ENCODE measurements at places on chromosomes 6 and 20. TPM values are rescaled to one million over a fixed set of nuclear protein-coding genes. Genes with fewer than 3 reads are reported as not detected.
A peak's percentile ranks its signal among the peaks of the same experiment; 100 is the strongest.

KIF16B gene
- total RNA-seq = 17.7 TPM

DNA sequence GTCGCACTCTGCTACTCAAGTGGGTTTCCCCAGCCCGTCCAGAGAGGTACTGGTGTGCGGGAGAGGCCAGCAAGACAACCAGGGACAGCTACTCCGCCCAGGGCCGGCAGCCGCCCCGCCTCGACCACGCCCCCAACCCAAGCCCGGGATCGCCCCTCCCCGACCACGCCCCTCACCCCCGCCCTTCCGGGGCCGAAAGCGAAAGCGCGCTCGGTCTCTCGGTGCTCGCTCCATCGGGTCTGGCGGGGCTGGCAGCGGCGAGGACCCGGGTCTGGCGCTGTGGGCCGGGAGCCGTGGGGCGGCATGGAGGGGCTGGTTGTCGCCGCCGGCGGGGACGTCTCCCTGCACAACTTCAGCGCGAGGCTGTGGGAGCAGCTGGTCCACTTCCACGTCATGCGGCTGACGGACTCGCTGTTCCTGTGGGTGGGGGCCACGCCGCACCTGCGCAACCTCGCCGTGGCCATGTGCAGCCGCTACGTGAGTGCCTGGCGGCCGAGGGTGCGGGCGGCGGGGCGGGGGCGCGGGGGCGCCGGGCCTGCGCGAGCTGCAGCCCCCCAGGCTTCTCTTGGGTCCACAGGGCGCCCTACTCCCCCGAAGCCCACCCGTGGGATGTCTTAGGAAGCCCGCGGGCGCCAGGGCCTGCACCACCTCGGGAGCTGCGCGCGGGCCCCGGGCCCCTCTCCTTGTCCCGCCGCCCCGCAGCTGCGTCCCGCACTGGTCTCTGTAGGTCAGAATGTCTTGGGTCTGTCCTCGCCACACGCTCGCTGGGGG, at the start of gene PSMG4:
Gene PSMG4, plus strand, starts transcription at position 228 of the 771 bp plus-strand sequence. Its CDS starts 76 bp downstream, at position 304.
- peak within 1 kb of the TSS; percentile 99 for H3K4me3 ChIP-seq
- H3K4me1 ChIP-seq = no peaks in the 10 kb centered on the region
- H3K27me3 ChIP-seq = no peaks in the 10 kb centered on the region

DNA sequence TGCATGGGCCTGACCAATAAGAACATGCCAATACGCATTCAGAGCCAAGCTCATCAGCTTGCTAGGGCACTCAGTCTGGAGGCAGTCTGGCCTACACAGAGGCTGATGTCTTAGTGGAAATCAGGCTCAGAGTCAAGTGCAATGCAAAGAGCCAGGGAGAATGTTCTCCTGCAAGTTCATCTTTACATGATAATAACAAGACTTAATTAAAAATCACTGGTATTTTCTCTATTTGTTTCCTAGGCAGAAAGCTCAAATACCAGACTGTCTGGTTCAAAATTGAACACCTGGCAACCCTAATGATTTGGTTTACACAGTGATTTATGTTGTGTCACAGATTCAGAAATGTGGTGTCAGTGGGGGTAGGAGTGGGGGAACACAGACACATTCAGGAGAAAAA, 689.3 kb upstream of the FLRT3 start:
- H3K36me3 ChIP-seq = no peaks in the 10 kb centered on the region
- H3K27me3 ChIP-seq = no peaks in the 10 kb centered on the region
- no peak overlapping the region for H3K27ac ChIP-seq

KCNQ5 gene
- not detected for total RNA-seq

DNA sequence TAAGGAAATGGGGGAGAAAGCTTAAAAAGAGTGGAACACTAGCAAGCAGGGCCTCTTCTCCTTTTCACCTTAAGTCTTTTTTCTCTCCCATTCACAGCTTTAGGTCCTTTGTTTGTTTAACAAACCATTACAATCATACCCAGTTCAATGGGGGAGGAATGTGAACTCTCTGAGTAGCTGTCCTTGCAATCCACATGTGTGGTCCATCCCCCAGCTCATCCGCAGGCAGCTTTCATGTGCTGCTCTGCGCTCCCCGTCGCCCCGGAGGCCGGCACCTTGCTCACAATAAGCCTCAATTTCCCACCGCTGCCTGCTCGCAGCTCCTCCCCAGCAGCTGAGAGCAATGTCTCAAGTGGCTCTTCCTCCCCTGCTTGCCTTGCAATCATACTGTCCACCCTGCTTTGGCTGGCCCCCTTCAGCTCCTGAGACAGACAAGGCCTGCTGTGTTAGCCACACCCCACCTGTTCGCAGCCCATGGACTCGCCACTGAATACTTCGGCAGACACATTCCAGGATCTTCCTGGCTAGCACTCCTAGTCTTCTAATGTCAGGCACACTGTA, 49.1 kb downstream of the PLAGL1 start:
- H3K36me3 ChIP-seq = no peaks in the 10 kb centered on the region
- no peak overlapping the region for H3K27ac ChIP-seq
- no peaks in the 10 kb centered on the region for H3K4me1 ChIP-seq
- no peak overlapping the region for H3K4me3 ChIP-seq
- no peaks in the 10 kb centered on the region for H3K27me3 ChIP-seq

- no peaks in the 10 kb centered on the region for H3K27me3 ChIP-seq
- no peak overlapping the region for H3K4me3 ChIP-seq
- H3K27ac ChIP-seq = no peak overlapping the region
- H3K36me3 ChIP-seq = no peaks in the 10 kb centered on the region
These were observed 184.3 kb downstream of the TAF4 start for GRCh38 chr20:61881416-61881815.

GRCh38 chr6:26332074-26332387, 33.0 kb upstream of the BTN3A2 start:
- no peak overlapping the region for H3K4me3 ChIP-seq
- H3K27ac ChIP-seq = no peak overlapping the region
- H3K36me3 ChIP-seq = no peaks in the 10 kb centered on the region
- peaks cover 17% of the 10 kb centered on the region for H3K27me3 ChIP-seq
- no peaks in the 10 kb centered on the region for H3K4me1 ChIP-seq

DNA sequence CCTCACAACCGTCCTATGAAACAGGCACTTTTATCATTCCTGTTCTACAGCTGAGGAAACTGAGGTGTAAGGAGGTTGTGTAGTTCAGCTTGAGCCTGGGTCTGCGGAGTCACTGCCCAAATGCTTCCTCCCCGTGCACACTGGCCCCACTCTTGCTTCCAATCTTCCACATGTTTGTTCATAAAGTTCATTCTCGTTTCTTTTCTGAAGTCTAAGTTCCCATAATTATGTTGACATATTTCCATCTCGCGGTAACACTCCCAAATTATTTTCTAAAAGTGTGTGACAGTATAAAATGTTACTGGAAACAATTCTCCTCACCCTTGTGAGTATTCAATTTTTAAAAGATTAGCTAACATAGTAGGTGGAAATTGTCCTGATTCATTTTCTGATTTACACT, 106.9 kb downstream of the SLC22A3 start:
- H3K4me1 ChIP-seq = no peaks in the 10 kb centered on the region
- no peaks in the 10 kb centered on the region for H3K36me3 ChIP-seq
- no peaks in the 10 kb centered on the region for H3K27me3 ChIP-seq
- no peak overlapping the region for H3K4me3 ChIP-seq
- peak overlapping the region; percentile 76 for H3K27ac ChIP-seq
- DNase-seq = no peak

DNA sequence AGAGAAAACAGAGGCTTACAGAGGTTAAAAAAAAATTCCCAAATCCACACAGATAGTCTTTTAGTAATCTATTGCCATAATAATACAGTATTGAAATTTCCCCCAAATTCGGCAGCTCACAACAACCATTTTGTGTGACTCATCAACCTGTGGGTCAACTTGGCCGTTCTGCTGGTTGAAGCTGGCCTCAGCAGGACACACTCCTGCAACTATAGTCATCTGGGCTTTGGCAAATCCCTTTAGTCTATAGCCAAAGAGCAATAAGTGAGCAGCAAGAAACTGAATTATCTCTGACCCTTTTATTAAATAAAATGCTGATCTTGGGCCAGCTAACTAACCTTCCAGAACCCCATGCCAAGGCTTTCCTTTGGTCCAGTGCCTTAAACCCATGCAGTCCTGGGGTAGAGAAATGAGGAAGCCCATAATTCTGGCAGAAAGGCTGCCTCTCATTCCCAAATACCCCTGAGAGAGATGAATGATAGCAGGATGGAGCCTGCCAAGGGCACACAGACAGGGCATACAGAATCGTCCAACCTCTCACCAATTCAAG, 17.2 kb upstream of the SNAP25 start:
- H3K4me1 ChIP-seq = no peaks in the 10 kb centered on the region
- H3K36me3 ChIP-seq = no peaks in the 10 kb centered on the region
- DNase-seq = no peak
- H3K4me3 ChIP-seq = no peak overlapping the region

- H3K4me1 ChIP-seq = no peaks in the 10 kb centered on the region
- H3K27me3 ChIP-seq = no peaks in the 10 kb centered on the region
- no peak for DNase-seq
- H3K36me3 ChIP-seq = no peaks in the 10 kb centered on the region
- H3K4me3 ChIP-seq = no peak overlapping the region
These were observed 3.9 kb downstream of the RAB44 start for GRCh38 chr6:36701401-36701991.

DAAM2 gene
- total RNA-seq = 37.6 TPM

ARFGEF3 gene
- total RNA-seq = 1.8 TPM

DNA sequence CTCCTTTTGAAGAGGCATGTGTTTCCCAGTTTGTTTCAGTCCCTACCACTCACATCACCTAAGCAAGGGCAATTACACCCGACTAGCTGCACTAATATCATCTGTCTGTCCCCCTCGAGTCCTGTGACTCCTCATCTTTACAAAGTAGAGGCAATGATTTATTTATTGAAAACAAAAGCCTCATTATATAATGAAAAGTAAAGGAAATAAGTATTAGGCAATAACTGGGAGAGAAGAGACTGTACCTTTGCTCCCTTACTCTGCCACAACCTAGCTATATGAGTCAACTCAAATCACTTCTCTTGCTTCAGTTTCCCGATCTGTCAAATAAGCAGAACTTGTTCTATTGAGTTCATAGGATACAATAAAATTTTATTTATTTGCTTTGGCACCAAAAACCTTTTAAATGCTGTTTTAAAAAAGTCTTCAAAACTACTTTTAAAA, 38.9 kb downstream of the CSNK2A1 start:
- H3K27ac ChIP-seq = no peak overlapping the region
- H3K4me1 ChIP-seq = no peaks in the 10 kb centered on the region
- DNase-seq = no peak
- H3K36me3 ChIP-seq = no peaks in the 10 kb centered on the region
- no peaks in the 10 kb centered on the region for H3K27me3 ChIP-seq
- H3K4me3 ChIP-seq = no peak overlapping the region

GRCh38 chr6:142942805-142943227, 2.2 kb downstream of the HIVEP2 start:
- no peaks in the 10 kb centered on the region for H3K27me3 ChIP-seq
- peak overlapping the region; percentile 100 for H3K27ac ChIP-seq
- no peaks in the 10 kb centered on the region for H3K4me1 ChIP-seq
- no peak overlapping the region for H3K4me3 ChIP-seq
- no peak for DNase-seq
- H3K36me3 ChIP-seq = no peaks in the 10 kb centered on the region

GRCh38 chr20:2475850-2476741, 5.5 kb upstream of the SNRPB start:
- no peak for DNase-seq
- no peaks in the 10 kb centered on the region for H3K4me1 ChIP-seq
- no peak overlapping the region for H3K4me3 ChIP-seq
- no peaks in the 10 kb centered on the region for H3K27me3 ChIP-seq

DNA sequence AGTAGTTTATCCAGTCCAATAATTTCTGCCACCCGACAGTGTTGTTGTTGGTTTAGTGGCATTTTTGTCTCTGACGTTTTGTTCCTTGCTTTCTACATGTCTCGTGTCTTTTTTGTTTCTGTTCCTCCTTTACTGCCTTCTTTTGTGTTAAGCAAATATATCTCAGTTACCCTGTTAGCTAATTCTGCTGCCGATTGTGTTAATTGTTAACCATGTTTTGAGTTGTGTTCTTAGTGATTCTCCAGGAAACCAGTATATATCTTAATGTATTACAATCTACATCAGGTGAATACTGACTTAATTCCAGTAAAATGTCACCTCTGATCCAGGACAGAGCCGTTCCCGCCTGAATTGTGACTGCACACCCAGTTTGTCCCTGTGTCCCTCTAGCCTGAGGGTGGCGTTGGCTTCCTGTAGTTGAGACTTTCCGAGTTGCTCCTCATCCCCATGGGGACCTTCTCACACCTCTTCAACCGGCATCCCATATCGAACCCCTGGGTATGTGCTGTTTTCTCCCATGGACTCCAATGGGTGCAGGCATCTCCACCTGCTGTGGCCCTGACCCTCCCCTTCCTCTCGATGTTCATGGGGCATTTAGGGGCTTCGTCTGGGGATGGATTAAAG, 35.8 kb upstream of the BHLHE23 start:
- no peaks in the 10 kb centered on the region for H3K36me3 ChIP-seq
- H3K27ac ChIP-seq = no peak overlapping the region
- DNase-seq = no peak
- no peak overlapping the region for H3K4me3 ChIP-seq
- H3K27me3 ChIP-seq = peaks cover 10% of the 10 kb centered on the region

GRCh38 chr20:35447082-35447789, 8.2 kb upstream of the CEP250 start:
- H3K27ac ChIP-seq = no peak overlapping the region
- peak; percentile 79 for DNase-seq
- no peaks in the 10 kb centered on the region for H3K36me3 ChIP-seq
- H3K4me1 ChIP-seq = no peaks in the 10 kb centered on the region
- H3K27me3 ChIP-seq = no peaks in the 10 kb centered on the region

- H3K4me3 ChIP-seq = peak overlapping the region; percentile 73
- no peaks in the 10 kb centered on the region for H3K36me3 ChIP-seq
- no peak for DNase-seq
- peak overlapping the region; percentile 100 for H3K27ac ChIP-seq
- H3K4me1 ChIP-seq = no peaks in the 10 kb centered on the region
- no peaks in the 10 kb centered on the region for H3K27me3 ChIP-seq
These were observed 603 bp upstream of the RAB23 start for GRCh38 chr6:57222743-57223077.

DNA sequence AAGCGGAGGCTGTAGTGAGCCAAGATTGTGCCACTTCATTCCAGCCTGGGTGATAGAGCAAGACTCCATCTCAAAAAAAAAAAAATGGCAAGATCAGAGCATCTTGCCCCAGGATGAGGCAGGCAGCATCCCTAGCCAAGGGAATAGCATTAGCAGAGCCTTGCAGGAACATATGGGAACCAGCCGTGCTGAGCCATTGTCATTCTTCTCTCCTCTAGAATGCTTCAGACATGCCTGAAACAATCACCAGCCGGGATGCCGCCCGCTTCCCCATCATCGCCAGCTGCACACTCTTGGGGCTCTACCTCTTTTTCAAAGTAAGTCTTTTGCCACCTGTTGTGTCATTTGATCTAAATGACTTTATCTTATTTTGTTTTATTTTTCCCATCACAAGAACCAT, 13.0 kb downstream of the HM13 start:
- H3K27me3 ChIP-seq = no peaks in the 10 kb centered on the region
- DNase-seq = no peak
- H3K36me3 ChIP-seq = no peaks in the 10 kb centered on the region
- no peak overlapping the region for H3K27ac ChIP-seq
- no peak overlapping the region for H3K4me3 ChIP-seq

All from uterus (tissue), 4 donors.